ENCODE measurements at places on chromosomes 3 and 15.

- DNase-seq, result no peak
These were observed at the start of gene CCDC9B for GRCh38 chr15:40340740-40341400. Gene CCDC9B, minus strand, starts transcription at chr15:40340939. Its CDS starts 120 bp downstream, at chr15:40340819.

DNA sequence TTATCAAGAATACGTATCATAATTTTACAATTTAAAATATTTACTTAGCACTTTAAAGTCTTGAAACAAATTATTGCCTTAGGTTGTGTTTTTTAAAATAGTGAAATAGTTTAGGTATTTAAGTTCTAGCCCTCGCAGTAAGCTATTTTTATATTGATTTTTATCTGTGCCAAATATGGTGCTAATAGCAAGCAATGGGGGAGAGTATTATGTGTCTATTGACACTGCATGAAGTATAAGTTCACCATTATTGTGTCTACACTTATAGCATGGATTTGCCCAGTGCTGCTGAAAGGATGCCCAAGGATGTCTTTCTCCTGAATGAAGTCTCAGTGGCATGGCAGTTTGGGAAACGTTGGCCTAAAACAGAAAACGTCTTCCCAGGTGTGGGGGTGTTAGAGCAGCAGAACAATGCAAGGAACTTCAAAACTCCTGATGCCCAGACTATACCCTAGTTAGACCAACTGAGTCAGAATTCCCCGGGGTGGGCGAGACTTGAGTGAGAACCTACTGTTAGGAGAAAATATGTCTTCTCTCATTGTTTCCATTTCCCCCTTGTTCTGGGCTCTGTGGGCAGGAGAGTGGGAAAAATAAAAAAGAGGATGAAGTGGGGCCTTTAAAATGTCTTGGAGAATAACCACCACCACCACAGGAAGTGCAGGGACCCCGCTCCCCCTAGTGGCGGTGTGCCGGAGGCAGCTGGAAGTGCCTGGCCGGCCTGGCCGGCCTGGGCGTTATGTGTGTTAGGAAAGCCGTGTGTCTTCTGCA is 104.2 kb upstream of the SLC7A14 start:
- peak; percentile 64 for DNase-seq

GRCh38 chr3:23438657-23439056 is 235.5 kb downstream of the UBE2E2 start:
- DNase-seq, result no peak

- DNase-seq, result no peak
These were observed 8.5 kb downstream of the KLHL18 start for GRCh38 chr3:47291158-47291753.

DNA sequence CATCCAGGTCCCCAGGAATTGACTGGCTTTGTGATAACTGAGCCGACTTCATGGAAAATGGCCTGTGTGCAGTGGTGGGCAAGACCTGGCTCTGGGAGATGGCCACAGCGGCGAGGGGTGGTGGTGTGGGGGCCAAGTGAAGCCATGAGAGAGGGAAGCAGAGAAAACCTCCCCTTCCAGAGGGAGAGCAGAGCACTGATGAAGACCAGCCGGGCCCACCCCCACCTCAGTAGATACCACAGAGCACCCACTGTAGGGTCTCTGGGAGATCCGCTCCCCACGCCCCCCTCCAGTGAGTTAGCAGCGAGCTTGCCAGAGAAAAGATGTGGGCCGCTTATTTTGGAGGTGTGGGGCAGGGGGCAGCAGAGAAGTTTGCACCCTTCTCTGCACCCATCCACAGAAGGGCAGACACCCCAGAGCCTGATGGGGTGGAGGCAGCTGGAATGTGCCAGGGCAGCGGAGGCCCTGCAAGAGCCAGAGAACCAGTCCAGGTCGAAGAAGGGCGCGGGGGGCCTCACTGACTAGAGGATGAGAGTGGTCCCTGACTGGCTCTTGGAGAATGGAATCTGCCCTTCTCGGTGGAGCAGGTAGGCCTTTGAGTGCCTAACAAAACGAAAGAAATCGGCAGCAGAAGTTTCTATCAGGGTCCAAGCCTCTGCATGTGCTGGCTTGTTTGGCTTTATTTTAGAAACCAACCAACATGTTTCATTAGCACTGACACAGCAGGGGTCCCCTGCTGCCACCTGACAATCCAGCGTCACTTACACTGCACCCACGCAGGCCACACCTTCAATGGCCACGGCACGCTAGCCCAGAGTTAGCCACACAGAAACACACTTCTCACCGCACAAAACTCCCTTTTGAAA is 28.3 kb downstream of the MELTF start:
- no peak for DNase-seq

GRCh38 chr15:67097930-67098740 is 32.7 kb downstream of the SMAD3 start:
- no peak for DNase-seq

DNA sequence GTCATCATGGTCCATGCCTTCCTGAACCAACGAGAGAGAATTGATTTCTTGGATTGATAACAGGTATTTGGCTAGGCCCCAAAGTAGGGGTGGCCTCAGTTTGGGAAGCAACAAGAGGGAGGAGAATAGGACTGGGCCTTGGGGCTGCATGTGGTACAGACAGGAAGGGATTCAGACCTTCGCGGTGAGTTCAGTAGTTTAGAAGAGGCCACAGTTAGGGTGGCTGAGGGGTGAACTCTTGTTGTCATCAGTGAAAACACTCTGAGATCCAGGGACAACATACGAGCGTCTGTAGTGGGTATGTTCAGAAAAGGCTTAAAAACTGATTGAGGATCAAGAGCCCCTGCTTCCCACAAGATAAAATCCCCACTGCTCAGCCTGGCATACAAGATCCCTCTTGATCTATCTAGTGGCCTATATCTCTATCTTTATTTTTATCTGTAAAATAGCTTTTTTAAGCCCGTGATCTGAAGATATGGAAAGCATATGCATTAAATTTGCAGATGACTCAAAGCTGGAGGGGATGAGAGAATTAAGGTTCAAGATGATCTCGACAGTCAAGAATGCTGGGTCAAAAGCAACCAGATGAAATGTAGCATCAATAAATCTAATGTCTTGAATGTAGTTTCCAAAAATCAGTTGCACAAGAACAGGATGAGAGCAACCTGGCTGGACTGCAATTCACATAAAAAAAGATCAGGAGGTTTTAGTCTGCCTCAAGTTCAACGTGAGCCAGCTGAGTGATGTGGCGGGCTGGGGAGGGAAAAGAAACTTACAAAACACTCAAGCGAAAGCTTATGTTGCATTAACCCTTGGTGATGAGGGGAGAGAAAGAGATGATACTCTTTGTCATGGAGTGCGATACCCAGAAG is 221.1 kb upstream of the TLE3 start:
- DNase-seq, result no peak

DNA sequence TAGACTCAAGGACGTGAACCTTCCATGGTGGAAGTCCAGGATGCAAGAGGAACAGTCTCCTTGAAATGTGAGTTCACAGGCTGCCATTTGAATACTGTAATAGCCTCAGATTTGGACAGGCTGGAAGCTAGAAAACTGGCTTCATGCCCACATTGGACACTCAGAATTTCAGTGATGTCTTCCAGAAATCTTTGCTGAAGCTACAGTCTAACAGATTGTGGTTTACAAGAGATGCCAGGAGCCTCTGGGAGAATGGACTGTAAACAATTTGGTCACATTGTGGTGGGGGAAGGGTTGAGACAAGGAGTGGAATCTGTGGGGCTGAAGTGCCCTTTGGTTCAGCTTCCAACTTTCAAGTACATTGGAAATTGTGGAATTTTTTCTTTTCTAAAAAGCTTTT is 252.0 kb upstream of the PROK2 start:
- no peak for DNase-seq

GRCh38 chr3:46429671-46430070 is 22.6 kb downstream of the CCRL2 start:
- no peak for DNase-seq

DNA sequence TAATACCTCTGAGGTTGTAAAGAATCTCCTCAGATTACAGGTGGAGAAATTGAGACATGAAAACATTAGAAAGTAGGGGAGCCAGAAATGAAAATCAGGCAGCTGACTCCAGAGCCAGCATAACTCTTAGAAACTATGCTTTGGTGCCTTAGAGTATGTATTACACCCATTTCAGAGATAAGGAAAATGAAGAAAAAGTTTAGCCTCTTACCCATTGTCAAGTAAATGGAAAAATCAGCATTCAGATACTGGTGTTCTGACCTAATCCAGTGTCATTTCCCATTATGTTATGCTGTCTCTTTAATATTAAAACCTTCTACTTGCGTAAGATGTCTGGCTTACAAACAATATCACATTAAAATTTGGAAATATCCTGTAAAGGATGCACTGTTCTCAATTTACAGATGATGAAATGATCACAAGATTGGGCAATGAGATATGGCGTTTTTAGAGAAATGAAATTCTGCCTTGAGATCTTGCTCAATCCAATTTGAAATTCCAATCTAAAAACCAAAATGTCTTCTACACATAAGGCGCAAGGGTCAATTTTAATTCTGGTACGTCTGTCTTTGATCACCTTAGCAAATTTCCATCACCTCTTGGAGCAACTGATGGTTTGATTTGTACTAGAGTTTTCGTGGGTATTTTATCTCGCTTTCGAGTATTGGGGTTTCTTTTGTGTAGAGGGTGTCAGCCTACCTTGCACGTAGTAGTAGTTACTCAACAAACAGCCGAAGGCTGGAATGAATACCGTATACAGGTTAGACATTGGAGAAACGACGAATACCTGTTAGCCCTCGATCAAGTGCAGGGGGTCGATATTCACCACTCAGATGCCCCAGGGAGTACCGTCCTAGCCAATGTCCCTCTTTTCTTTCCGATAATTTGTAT is 902 bp upstream of the ZCWPW2 start:
- no peak for DNase-seq

DNA sequence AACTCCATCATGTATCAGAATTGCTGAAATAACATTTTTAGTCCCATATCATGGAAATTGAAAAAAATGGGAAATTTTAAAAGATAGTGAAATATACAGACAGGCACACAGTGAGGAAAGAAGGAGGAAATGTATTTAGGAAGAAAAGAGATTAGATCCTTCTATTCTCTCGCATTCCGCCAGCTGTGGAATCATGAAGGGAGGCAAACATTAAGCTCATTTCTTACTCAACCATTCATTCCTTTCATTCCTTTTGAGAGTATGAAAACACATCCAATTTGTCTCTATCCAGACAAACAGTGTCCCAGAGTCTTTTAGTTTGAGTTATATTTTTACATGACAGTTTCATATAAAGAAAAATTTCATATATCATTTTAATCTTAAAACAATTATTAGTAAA is 52.5 kb upstream of the KCNMB2 start:
- no peak for DNase-seq

DNA sequence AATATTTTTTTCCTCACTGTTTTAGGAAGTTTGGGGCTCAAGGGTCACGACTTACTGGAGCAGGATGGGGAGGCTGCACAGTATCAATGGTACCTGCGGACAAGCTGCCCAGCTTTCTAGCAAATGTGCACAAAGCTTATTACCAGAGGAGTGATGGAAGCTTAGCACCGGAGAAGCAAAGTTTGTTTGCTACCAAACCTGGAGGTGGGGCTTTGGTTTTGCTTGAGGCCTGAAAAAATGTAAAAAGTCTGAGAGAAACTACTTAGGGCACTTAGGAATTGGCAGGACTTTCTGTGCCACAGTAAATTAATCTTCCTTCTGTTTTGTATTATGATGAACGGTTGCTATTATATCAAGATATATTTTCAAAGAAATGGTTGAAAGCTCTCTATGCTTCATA is 95.1 kb upstream of the FGF7 start:
- DNase-seq, result no peak

- no peak for DNase-seq
These were observed 11.3 kb upstream of the LIMD1 start for GRCh38 chr3:45583021-45583851.

DNA sequence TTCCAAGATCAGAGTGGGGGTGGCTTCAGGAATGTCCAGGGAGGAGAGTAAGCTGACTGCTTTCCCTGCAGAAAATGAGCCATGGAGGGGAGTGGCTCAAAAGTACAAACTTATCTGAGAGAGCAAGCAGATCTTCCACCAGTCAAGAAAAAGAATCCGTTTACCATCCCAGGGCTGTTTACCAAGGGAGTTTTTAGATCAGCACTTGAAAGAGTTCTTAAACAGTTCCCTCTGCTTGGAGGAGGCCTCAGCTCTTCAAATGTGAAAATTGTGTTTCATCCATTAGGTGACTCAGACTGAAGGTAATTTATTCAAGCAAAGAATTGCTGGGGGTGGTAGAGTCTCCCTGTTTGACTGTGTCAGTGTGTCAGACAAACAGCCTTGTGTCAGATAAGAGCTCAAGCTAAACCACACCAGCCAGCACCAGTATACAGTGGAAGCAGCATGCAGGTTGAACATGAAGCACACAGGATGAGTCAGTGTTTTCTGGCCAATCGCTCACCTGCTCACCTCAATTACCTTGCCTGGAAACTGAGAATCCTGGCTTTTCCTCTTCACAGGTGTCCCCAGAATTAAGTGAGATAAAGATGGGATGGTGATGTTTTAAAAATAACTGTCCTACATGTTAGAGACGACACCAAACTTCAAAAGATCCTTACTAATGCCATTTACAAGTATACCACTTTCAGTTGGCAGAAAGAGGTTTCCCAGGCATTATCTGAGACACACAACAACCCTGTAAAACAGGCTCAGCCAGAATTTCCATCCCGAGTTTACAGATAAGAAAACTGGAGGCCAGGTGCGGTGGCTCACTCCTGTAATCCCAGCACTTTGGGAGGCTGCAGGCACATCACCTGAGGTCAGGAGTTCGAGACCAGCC is 21.7 kb downstream of the SH3BP5 start:
- no peak for DNase-seq

DNA sequence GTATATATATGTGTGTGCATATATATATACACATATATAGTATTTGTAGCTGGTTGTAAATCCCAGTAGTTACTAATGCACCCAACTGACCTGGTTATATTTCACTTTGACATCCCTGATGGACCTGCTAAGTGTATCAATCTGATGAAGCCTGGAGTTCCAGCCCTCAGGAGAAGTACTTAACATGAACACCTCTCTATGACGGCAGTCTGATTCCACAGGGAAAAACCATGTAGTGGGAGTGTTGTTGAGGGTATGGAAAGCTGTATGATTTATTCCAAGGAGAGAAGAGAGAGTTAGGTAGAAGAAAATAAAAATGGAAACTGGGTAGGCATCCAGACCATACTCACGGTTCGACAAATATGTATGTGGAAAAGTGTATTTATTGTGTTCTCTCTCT is 531.2 kb upstream of the SEMA6D start:
- DNase-seq, result no peak

- no peak for DNase-seq
These were observed at the start of gene IL17RC for GRCh38 chr3:9916734-9917680. Gene IL17RC, plus strand, starts transcription at chr3:9917098. Its CDS starts 218 bp downstream, at chr3:9917316.

- no peak for DNase-seq
These were observed 29.0 kb downstream of the ETV5 start for GRCh38 chr3:186079925-186080324.

GRCh38 chr3:127215714-127216414 is 22.9 kb downstream of the PRR23E start:
- no peak for DNase-seq
